ENCODE measurements at places on chromosomes 13 and 19. TPM values are rescaled to one million over a fixed set of nuclear protein-coding genes. Genes with fewer than 3 reads are reported as not detected.

The KLF16 gene
- total RNA-seq, result 5.3 TPM

The ZIM2 gene
- 0.13 TPM for total RNA-seq

The KLK12 gene
- total RNA-seq, result not detected

The GTF2F1 gene
- 31.6 TPM for total RNA-seq

The CAPN12 gene
- total RNA-seq, result 0.34 TPM

The CBLC gene
- total RNA-seq, result not detected

The VN1R2 gene
- not detected for total RNA-seq

The FUT2 gene
- not detected for total RNA-seq

The KMT5C gene
- total RNA-seq, result 9.2 TPM

The PTGIR gene
- 1.4 TPM for total RNA-seq

The ZNF492 gene
- 0.11 TPM for total RNA-seq

The AP1M2 gene
- total RNA-seq, result not detected

The NRTN gene
- 6.1 TPM for total RNA-seq

The OSCAR gene
- 1.5 TPM for total RNA-seq

The GIPR gene
- 3.9 TPM for total RNA-seq

GRCh38 chr13:30045916-30046704 is 195.7 kb upstream of the UBL3 start:
- no peaks in the 10 kb centered on the region for H3K36me3 ChIP-seq
- no peak for DNase-seq
- no peaks in the 10 kb centered on the region for H3K4me1 ChIP-seq

GRCh38 chr13:30151388-30151787 is 156.0 kb downstream of the KATNAL1 start:
- no peak for DNase-seq
- H3K36me3 ChIP-seq, result no peaks in the 10 kb centered on the region
- H3K27me3 ChIP-seq, result no peaks in the 10 kb centered on the region
- H3K27ac ChIP-seq, result no peak overlapping the region

GRCh38 chr13:75860935-75861334 is 224.8 kb downstream of the LMO7 start:
- H3K27me3 ChIP-seq, result no peaks in the 10 kb centered on the region
- no peak overlapping the region for H3K27ac ChIP-seq
- no peaks in the 10 kb centered on the region for H3K36me3 ChIP-seq

GRCh38 chr19:41218615-41219507 is at the start of gene AXL:
AXL (plus strand) TSS chr19:41219223; CDS start chr19:41219393, 170 bp downstream.
- no peaks in the 10 kb centered on the region for H3K36me3 ChIP-seq
- peak within 1 kb of the TSS; percentile 96 for H3K27ac ChIP-seq
- H3K4me1 ChIP-seq, result peaks cover 6% of the 10 kb centered on the region
- peak; percentile 81 for DNase-seq
- no peaks in the 10 kb centered on the region for H3K27me3 ChIP-seq

- H3K27ac ChIP-seq, result no peak overlapping the region
- H3K4me1 ChIP-seq, result peaks cover 24% of the 10 kb centered on the region
- H3K4me3 ChIP-seq, result no peak overlapping the region
- peaks cover 2% of the 10 kb centered on the region for H3K36me3 ChIP-seq
- no peak for DNase-seq
- H3K27me3 ChIP-seq, result no peaks in the 10 kb centered on the region
These were observed 16.1 kb downstream of the MKNK2 start for GRCh38 chr19:2034729-2035589.

DNA sequence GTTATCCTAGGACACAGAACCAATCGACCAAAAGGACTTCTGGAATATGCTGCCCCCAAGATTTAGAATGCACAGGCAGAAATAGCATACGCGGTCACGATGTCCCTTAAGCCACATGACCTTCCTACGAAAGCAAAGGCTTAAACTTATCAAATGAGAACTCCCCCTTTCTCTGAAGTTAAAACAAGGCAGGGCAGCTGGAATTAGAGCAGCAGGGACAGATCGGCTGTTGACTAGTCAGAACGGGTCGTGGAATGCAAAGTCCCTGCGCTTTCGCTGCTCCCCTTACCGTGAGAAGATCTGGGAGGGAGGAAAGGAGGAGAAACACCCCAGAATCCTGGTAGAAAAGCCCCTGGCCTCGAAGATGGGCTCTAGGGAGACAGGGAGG is 799 bp upstream of the USPL1 start:
- no peaks in the 10 kb centered on the region for H3K27me3 ChIP-seq
- H3K36me3 ChIP-seq, result peaks cover 3% of the 10 kb centered on the region
- DNase-seq, result peak; percentile 85
- peak overlapping the region; percentile 54 for H3K4me3 ChIP-seq
- peaks cover 43% of the 10 kb centered on the region for H3K4me1 ChIP-seq

GRCh38 chr13:31320946-31321345 is 121.2 kb downstream of the B3GLCT start:
- no peaks in the 10 kb centered on the region for H3K36me3 ChIP-seq
- no peaks in the 10 kb centered on the region for H3K27me3 ChIP-seq
- no peak for DNase-seq
- no peaks in the 10 kb centered on the region for H3K4me1 ChIP-seq
- H3K27ac ChIP-seq, result no peak overlapping the region

DNA sequence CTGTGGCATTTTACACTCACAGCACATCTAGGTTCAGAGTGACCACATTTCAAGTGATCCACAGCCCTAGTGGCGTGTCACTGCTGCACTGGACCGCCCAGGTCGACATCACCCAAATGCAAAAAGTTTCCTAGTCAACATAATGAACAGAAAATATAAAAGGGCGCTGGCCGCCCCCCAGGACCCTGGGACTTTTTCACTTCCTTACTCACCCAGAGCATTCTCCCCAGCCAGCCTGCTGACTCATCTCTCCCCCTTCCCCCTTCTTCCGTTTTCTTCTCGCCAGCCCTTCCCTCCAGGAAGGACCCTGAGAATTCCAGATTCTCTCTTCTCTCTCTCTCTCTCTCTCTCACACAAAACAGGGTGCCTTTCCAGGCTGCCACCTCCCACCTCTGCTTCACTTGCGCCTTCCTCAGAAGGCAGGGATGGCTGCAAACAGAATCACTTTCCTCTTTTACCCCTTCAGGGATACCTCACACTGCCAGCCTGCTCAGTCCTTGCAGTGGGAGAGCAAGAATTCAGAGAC is 21.0 kb upstream of the GRWD1 start:
- no peak overlapping the region for H3K27ac ChIP-seq
- peaks cover 8% of the 10 kb centered on the region for H3K4me1 ChIP-seq
- H3K27me3 ChIP-seq, result no peaks in the 10 kb centered on the region
- no peak for DNase-seq
- H3K36me3 ChIP-seq, result no peaks in the 10 kb centered on the region

- H3K27me3 ChIP-seq, result no peaks in the 10 kb centered on the region
- no peak overlapping the region for H3K27ac ChIP-seq
- no peak overlapping the region for H3K4me3 ChIP-seq
- no peak for DNase-seq
These were observed 29.6 kb upstream of the RCBTB2 start for GRCh38 chr13:48562296-48563066.

DNA sequence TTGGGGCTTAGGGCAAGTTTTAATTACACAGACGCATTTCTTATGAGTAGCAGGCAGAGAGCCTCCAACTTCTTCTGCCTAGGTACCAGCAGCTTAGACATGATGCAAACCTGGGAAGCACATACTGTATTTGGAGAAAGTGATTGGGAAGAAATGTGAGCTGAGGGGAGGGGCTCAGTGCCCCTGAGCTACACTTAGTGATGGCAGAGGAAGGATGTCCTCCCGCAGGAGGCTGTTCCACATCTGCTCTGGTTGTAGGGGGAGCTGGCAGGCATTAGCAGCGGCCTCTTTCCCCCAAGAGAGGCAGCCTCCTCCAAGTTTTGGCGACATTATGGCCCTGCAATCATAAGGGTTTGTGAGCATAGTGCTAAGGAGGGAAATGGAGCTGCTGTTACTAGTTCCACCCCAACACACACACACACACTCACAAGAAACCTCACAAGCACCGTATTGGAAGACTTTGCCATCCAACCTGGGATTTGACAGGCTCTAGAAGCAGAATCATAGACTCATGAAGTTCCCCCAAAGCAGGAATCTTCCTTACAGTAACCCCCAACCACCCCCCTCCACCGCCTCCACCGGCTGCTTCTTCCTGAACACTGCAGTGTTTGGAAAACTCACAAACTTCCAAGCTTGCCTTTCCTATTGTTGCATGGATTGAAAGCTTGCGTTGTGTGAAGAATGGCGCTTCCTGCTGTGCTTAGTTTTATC is 3.3 kb downstream of the ALOX5AP start:
- H3K36me3 ChIP-seq, result no peaks in the 10 kb centered on the region
- DNase-seq, result no peak
- H3K27me3 ChIP-seq, result peaks cover 5% of the 10 kb centered on the region
- H3K4me3 ChIP-seq, result no peak overlapping the region

- no peaks in the 10 kb centered on the region for H3K27me3 ChIP-seq
- no peak overlapping the region for H3K27ac ChIP-seq
- no peak overlapping the region for H3K4me3 ChIP-seq
- DNase-seq, result no peak
- no peaks in the 10 kb centered on the region for H3K36me3 ChIP-seq
These were observed 787.7 kb downstream of the UQCRFS1 start for GRCh38 chr19:28425046-28425931.

DNA sequence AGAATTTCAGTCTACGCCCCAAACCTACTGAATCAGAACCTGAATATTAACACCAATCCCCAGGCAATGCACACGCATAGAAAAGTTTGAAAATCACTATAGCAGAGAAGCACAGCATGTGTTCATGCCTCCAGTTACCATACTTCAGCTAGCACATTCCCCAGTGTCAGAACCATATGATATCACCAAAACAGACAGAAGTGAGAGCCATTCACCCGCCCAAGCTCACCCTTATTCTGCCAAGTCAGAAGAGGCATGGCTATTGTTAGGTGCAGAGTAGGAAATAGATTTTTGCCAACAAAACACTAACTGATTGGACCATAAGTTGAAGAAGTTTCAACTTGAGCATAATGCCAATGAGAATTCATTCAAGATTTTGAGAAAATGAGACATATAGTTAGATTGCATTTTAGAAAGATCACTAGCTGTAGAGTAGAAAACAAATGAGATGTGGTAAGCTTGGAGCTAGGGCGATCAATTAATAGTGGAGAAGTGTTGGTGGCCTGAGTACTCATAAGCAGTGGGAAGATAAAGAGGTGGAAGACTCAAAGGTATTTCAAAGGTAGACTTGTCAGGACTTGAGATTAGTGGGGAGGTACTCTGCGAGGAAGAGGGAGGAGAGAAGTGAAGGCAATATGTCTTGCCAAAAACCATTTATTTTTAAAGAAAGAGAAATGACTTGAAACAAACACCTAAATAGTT is 492.4 kb downstream of the SUCLA2 start:
- peak; percentile 38 for DNase-seq
- H3K4me3 ChIP-seq, result no peak overlapping the region
- H3K4me1 ChIP-seq, result no peaks in the 10 kb centered on the region
- H3K27ac ChIP-seq, result peak overlapping the region; percentile 41

DNA sequence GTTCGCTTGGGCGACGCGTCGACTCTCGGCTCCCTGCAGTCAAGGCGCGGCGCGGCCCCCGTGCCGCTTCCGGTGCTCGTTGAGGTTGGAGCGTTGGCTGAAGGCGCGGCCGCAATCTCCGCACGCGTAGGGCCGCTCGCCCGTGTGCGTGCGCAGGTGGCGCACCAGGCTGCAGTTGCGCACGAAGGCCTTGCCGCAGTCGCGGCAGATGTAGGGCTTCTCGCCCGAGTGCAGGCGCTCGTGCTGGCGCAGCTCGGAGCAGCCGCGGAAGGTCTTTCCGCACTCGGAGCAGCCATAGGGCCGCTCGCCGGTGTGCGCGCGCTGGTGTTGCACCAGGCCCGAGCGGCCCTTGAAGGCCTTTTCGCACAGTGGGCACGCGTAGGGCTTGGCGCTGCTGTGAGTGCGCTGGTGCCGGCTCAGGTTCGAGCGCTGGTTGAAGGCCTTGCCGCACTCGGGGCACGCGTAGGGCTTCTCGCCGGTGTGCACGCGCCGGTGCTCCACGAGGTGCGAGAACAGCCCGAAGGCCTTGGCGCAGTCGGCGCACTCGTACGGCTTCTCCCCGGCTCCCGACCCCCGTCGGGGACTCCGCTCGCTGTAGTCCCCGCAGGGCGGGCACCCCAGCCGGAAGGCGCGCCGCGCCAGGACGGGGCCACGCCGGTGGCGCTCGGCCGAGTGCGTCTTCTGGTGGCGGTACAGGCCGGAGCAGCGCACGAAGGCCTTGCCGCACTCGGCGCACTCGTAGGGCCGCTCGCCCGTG is 5.3 kb upstream of the ZNF497 start:
- DNase-seq, result no peak
- peaks cover 17% of the 10 kb centered on the region for H3K27me3 ChIP-seq
- H3K4me3 ChIP-seq, result no peak overlapping the region

- H3K27me3 ChIP-seq, result no peaks in the 10 kb centered on the region
- DNase-seq, result no peak
- H3K4me3 ChIP-seq, result no peak overlapping the region
- no peaks in the 10 kb centered on the region for H3K36me3 ChIP-seq
- H3K4me1 ChIP-seq, result no peaks in the 10 kb centered on the region
- no peak overlapping the region for H3K27ac ChIP-seq
These were observed 19.6 kb downstream of the TFDP1 start for GRCh38 chr13:113604186-113604585.

DNA sequence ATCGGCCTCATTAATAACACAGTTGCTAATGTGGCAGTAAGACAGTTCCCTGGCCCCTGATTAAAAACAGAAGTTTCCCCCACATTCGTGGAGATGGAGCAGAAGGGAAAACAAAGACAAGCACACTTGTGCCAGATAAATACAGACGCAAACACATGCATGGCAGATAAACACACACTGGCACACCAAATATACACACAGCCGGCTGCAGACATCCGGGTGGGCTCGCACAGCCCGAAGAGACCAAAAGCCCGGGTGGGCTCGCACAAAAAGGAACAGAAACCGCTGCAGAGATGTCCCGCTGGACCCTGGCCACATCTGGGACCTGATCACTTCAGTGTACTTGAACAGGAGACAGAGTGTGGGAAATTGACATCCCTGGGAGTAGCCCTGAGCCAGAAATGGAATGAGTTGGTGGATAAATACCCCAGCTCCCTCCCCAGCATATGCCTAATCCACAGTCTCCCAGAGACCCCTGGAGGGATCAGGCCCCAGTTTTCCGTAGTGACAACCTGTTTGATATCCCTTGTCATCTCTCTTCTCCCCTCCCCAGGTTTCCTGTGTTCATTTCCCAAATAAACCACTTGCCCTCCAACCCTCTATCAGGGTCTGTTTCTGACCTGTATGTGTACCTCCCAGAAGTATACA is 36.0 kb upstream of the ADGRE5 start:
- H3K4me3 ChIP-seq, result no peak overlapping the region
- H3K27me3 ChIP-seq, result no peaks in the 10 kb centered on the region
- H3K36me3 ChIP-seq, result no peaks in the 10 kb centered on the region
- DNase-seq, result no peak

DNA sequence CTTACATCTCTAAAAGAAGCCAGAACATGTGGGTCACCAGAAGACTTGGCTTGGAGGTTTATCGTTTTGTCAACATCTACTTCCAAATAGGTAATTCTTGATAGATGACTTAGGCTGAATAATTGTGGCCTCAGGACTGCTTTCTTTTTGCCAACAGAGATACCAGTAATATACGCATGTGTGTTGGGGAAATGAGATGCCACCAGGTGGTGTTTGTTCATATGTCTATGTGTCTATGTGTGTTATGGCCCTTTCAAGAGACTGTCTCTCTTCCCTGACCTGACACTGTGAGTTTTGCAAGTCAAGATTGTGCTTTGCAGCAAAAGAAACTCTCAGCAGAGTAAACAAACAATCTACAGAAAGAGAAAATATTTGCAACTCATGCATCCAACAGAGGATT is 31.6 kb upstream of the METTL21C start:
- H3K27me3 ChIP-seq, result no peaks in the 10 kb centered on the region
- H3K36me3 ChIP-seq, result no peaks in the 10 kb centered on the region
- H3K4me1 ChIP-seq, result no peaks in the 10 kb centered on the region
- H3K4me3 ChIP-seq, result no peak overlapping the region

- H3K4me1 ChIP-seq, result peaks cover 5% of the 10 kb centered on the region
- DNase-seq, result no peak
- no peak overlapping the region for H3K4me3 ChIP-seq
- no peaks in the 10 kb centered on the region for H3K36me3 ChIP-seq
These were observed 170.0 kb downstream of the COL4A1 start for GRCh38 chr13:110136660-110137585.
